ENCODE measurements at places on chromosomes 7 and 10.

GRCh38 chr7:12066004-12066403 lies 145.1 kb upstream of the TMEM106B start:
- no peak for DNase-seq

- no peak for DNase-seq
These were observed 6.6 kb downstream of the AIFM2 start for GRCh38 chr10:70125918-70126552.

DNA sequence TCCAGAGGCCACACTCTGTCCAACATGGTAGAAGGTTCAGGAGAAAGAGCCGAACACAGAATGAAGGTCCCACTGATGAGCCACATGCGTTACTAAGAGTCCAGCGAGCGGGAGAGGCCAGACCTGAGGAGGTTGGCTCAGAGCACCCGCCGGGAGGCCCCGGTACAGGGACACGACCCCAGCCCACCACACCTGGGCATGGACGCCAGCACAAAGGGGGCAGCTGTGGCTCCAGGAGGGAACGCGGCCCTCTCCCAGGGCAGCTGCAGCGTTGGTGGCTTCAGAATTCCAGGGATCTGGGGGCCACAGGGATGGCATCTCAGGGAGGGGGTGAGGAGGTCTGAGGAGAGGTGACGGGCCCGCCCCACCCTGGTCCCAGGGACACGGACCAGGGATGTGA lies 280.0 kb downstream of the MAD1L1 start:
- no peak for DNase-seq

DNA sequence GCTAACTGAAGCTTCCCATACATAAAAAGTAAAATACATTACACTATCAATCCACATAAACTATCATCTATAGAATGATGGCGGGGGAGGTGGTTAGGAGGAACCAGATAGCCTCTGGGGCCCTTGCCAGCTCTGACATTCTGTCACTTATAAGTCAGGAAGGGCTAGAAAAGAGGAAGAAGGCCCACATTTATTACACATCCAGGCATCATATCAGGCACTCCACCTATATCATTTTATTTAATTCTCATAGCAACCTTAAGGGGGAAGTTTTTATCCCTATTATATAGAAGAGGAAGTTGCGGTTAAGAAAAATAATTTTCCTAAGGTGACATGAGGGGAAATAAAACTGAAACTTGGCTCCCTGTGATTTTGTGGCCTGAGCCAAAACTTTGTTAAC lies 29.9 kb downstream of the HEPACAM2 start:
- DNase-seq: no peak

- DNase-seq: peak; percentile 24
These were observed 147.3 kb upstream of the VSTM2A start for GRCh38 chr7:54394834-54395233.

DNA sequence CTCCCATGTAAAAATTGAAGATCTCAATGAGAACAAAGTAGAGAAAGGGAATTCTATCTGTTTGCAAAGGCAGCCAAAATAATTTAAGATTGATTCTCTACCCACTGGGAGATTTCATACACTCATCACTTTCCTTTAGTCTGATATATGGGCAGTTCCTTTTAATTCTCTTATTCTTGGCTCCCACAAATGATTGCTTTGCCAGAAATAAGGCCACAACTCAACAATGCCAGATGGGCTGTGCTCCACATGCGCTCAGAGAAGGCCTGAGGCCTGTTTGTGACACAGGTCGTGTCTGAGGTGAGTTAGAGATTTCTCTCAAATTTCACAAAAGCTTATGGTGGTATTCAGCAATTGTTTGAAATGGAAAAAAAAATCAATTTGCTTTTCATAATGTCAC lies 501.9 kb upstream of the SEMA3D start:
- DNase-seq: no peak

DNA sequence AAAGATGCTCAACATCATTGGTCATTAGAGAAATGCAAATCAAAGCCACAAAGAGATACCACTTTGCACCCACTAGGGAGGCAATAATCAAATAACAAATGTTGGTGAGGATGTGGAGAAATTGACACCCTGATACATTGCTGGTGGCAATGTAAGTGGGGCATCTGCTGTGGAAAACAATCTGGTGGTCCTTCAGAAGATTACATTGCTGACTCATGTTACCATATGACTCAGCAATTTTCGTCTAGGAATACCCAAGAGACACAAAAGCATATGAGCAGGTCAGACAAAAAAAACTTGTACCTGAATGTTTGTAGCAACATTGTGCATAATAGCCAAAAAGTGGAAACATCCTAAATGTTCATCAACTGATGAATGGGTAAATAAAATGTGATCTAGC lies 4.9 kb upstream of the CLDN3 start:
- DNase-seq: peak; percentile 22

DNA sequence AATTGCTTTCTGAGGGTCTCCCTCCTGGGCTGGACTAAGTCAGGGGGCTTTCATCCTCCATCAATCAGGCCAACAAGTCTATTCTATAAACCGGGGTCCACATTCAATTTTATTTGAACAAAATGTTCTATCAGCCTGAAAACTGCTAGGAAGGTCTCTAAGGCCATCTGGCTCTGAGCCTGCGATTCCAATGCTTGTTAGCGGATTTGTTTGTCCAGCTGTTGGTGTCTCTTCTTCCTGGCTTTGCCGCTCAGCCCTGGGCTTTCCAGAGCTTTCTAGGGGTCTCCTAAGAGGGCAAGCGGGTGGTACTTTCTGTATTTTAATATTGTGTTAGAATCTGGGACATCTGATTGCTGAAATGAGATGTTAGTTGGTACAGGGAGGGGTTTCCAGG lies 136.7 kb downstream of the VIPR2 start:
- peak; percentile 29 for DNase-seq

- DNase-seq: no peak
These were observed 36.4 kb downstream of the ZNF438 start for GRCh38 chr10:30995081-30995770.

DNA sequence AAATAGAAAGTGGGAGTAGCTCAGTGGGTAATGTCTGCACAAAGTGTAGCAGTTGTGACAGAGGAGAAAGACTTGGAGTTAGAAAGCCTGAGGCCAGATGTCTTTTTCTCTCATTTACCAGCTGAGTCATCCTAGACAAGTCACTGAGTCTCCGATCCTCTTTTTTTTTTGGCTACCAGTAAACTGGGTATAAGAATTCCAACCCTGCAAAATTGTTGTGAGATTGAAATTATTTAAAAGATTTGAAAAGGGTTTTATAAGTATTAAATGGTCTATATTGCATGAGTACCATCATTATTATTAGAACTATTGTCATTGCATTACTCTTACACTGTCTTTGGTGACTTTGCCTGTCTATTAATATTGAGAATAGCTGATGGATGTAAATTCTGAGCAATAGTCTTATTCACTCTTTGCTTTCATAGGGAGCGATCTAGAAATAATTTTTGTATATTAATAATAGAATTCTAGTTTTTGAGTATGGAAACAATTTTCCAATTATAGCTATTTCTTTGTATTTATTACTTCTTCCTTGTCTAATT lies 74.0 kb downstream of the ARID5B start:
- peak; percentile 6 for DNase-seq

DNA sequence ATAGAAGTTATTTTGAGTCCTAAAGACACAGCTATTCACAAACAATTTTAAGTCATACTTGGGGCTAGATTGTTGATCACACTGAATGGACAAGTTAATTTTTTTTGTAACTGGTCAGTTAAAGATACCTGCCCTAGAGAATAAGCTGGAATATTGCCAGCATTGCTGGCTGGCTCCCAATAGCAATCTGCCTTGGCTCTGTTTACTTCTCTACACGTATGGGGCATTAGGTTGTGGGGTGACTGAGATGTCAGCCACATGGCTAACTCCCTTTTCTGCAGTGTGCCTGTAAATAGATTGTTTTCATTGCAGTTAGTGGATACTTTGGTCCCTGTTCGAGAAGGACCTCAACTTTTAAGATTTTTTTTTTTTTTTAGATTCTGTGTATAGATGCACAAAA lies 128.2 kb downstream of the SEMA3E start:
- no peak for DNase-seq

DNA sequence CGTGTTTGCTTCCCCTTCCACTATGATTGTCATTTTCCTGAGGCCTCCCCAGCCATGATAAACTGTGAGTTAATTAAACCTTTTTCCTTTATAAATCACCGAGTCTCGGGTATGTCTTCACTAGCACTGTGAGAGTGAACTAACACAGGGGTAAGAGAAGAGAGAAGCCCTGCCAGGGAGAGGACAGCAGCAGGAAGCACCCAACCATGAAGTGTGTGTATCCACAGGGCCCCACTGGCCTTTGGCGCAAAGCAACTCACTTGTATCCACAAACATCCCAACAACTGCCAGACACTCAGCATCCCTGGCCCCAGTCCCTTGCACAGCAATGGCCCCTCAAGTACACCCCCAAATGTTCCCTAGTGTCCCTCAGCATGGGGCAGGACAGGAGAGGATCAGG lies 115.1 kb downstream of the MAD1L1 start:
- DNase-seq: no peak

DNA sequence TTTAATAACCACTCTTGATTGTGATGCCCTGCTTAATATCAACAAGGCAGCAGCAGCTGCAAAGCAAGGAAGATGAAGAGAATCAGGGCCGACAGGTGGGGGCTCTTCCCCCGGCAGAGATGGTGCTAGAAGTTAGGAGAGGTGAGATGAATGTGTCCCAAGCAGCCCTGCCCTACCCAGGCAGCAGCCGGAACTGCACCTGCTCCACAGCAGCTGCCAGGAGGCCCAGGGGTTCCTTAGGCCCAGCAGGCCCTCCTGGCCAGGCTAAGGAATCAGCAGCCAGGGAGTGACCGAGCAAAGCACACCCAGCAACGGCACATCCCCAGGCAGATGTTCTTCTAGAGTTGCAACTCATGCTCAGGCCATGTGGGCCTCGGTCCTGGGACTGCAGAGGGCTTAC lies 17.9 kb downstream of the AFAP1L2 start:
- no peak for DNase-seq

GRCh38 chr7:84663224-84663623 lies 468.6 kb upstream of the SEMA3A start:
- no peak for DNase-seq

DNA sequence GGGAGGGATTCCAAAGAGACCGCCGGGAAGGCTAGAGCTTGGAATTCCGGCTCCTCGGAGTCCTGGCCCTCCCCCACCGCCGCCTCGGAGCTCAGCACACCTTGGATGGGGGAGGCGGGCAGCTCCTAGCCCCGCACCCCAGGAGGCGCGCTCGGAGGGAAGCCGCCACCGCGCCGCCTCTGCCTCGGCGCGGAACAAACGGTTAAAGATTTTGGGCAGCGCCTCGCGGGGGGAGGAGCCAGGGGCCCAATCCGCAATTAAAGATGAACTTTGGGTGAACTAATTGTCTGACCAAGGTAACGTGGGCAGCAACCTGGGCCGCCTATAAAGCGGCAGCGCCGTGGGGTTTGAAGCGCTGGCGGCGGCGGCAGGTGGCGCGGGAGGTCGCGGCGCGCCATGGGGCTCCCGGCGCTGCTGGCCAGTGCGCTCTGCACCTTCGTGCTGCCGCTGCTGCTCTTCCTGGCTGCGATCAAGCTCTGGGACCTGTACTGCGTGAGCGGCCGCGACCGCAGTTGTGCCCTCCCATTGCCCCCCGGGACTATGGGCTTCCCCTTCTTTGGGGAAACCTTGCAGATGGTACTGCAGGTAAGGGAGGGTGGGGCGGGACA lies at the start of gene CYP26A1:
CYP26A1 (plus strand) TSS at position 355 of the 608 bp plus-strand sequence; CDS start at position 397, 42 bp downstream.
- peak; percentile 16 for DNase-seq

GRCh38 chr10:77666821-77667220 lies 29.2 kb upstream of the KCNMA1 start:
- DNase-seq: no peak

DNA sequence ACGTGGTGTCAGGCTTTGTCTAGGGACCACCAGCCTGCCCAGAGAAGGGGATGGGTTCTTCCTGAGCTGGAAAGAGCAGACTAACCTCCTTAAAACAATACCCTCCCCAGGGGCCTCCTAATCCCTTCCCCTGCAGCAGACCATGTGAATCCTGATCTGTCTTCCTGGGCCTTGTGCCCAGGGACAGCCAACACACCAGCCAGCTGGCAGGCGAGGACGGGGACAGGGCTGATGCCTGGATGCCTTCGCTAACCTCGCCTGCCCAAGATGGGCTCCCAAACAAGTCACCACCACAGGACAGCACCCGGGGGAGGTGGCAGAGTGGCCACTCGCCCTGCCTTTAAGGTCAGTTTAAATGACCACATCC lies 17.6 kb downstream of the PODXL start:
- peak; percentile 95 for DNase-seq

GRCh38 chr7:66967029-66967428 lies 28.4 kb downstream of the SBDS start:
- DNase-seq: no peak

GRCh38 chr7:138784692-138785091 lies 13.1 kb upstream of the TMEM213 start:
- DNase-seq: no peak

DNA sequence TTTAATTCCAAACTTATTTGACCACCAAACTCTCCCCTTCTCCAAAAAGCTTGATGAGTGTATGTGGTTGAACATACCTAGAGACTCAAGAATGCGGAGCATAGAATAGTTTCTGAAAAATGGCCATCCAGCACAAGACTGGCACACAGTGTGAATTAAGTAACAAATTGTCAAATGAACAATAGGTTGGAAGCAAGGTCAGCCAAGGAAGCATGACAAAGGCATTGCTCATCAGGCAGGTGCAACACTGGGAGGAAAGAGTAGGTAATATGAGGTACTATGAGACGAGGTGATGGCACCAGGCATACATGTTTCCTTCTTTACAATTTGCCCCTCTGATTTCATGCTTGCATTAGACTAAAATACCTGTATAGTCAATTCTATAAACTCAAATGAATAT lies 73.7 kb downstream of the DKK1 start:
- no peak for DNase-seq

DNA sequence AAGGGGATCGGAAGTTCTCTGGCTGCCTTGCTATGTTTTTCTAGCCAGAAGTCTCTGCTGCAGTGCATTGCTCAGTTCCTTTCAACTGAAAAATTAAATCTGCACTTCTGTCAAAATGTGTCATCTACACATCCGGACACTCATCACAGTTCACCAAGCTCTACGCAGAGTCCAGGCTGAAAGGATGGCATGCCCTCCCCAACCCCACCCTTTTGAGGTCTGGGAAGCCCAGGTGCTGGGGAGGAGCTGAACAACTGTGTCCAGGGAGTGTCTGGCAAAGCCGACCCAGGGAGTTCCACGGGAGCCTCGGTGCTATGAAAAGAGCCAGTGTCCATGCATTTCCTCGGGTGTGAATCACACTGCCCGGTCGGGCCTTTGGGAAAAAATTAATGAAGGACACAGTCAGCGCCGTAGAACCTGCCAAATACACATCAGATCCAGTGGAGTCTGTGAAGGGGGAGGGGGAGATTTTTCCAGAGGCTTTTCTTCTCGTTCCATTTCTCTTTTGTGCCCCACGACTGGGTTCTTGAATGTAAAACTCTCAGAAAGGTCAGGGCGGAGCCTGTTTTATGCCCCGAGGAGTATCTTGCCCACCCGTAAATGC lies 757 bp upstream of the PALS2 start:
- peak; percentile 37 for DNase-seq

Measured in NCI-H82 (cell line).